ENCODE measurements at places on chromosomes 7 and 10. TPM values are rescaled to one million over a fixed set of nuclear protein-coding genes. Genes with fewer than 3 reads are reported as not detected.

VAX1 gene
- total RNA-seq = 0.23 TPM

ACSM6 gene
- total RNA-seq = not detected

SLC18A2 gene
- 0.05 TPM for total RNA-seq

VTI1A gene
- total RNA-seq = 34.2 TPM

PNLIPRP1 gene
- not detected for total RNA-seq

ZNF777 gene
- 20.8 TPM for total RNA-seq

AS3MT gene
- total RNA-seq = 10.4 TPM

- peaks cover 67% of the 10 kb centered on the region for H3K4me1 ChIP-seq
- peak overlapping the region; percentile 12 for H3K27ac ChIP-seq
- H3K4me3 ChIP-seq = no peak overlapping the region
- H3K36me3 ChIP-seq = no peaks in the 10 kb centered on the region
- DNase-seq = no peak
Measured at GRCh38 chr10:103804871-103805270, 50.5 kb downstream of the SH3PXD2A start.

DNA sequence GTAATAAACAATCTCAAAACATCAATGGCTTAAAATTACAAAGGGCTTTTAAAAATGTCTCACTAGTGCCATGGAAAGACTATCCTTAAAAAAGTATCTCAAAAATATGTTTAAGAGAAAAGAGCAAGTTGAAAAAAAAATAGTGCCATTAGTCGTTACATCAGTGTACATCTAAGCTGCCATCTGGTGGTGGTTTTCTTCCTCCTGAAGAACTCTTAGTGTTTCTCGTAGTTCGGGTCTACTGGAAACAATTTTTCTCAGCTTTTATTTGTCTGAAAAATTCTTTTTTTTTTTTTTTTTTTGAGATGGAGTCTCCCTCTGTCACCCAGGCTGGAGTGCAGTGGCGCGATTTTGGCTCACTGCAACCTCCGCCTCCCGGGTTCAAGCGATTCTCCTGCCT is 5.9 kb upstream of the GARIN1A start:
- H3K4me1 ChIP-seq = peaks cover 6% of the 10 kb centered on the region
- H3K4me3 ChIP-seq = no peak overlapping the region
- H3K27me3 ChIP-seq = no peaks in the 10 kb centered on the region
- no peak for DNase-seq

GRCh38 chr10:52621635-52622079 is 150.9 kb downstream of the MBL2 start:
- no peak overlapping the region for H3K27ac ChIP-seq
- no peak overlapping the region for H3K4me3 ChIP-seq
- no peak for DNase-seq
- H3K4me1 ChIP-seq = no peaks in the 10 kb centered on the region
- H3K36me3 ChIP-seq = no peaks in the 10 kb centered on the region

DNA sequence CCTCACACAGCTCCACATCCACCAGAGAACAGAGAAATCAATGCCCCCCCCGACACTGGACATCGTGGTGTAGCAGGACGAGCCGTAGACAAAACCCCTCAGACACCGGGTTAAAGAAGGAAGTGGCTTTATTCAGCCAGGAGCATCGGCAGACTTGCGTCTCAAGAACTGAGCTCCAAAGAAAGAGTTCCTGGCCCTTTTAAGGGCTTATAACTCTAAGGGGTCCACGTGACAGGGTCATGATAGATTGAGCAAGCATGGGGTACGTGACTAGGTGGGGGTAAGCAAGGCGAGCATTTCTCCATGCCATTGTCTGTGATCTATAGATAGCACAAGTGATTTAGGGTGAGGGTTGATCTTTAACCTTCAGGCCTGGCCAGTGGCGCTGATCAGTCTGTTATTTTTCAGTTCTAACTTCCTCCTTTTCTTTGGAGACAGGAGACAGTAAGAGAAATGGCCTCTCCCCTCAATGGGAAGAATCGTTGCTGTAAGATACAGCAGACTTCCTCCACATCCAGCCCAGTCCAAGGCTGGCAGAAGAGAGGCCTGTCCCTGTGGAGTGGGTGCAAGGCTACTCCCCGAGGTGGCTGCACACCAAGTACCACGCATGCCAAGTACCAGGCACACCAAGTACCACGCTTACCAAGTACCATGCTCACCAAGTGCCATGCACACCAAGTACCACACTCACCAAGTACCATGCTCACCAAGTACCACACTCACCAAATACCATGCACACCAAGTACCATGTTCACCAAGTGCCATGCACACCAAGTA is 19.5 kb upstream of the PPP2R2D start:
- no peak for DNase-seq
- no peak overlapping the region for H3K4me3 ChIP-seq

GRCh38 chr10:89173075-89173474 is 34.0 kb downstream of the CH25H start:
- no peaks in the 10 kb centered on the region for H3K27me3 ChIP-seq
- peaks cover 15% of the 10 kb centered on the region for H3K4me1 ChIP-seq
- H3K4me3 ChIP-seq = no peak overlapping the region

DNA sequence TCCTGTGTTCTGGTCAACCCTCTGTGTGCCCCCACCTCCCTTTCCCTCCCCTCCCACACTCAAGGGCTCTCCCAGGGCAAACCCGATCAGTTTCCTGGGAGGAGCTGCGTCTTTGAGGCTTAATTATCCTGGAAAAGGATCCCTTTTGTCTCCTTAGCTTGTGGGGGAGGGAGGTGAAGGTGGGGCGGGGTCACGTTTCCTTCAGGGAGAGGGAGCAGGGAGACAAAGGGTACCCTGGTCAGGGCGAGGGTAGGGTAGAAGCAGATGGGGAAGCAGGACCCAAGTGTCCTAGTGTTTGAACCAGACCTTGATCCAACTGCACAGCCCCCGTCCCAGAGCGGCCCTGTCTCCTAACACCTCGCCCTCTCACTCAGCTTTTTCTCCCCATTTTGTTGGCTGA is 90.1 kb downstream of the HIF1AN start:
- no peak overlapping the region for H3K4me3 ChIP-seq
- H3K27ac ChIP-seq = peak overlapping the region; percentile 14
- peaks cover 42% of the 10 kb centered on the region for H3K27me3 ChIP-seq
- no peaks in the 10 kb centered on the region for H3K36me3 ChIP-seq
- no peak for DNase-seq

- peaks cover 12% of the 10 kb centered on the region for H3K4me1 ChIP-seq
- no peak overlapping the region for H3K4me3 ChIP-seq
- no peak overlapping the region for H3K27ac ChIP-seq
- H3K27me3 ChIP-seq = no peaks in the 10 kb centered on the region
Measured at GRCh38 chr10:107098326-107098725, 66.2 kb downstream of the SORCS1 start.

- H3K4me3 ChIP-seq = no peak overlapping the region
- no peaks in the 10 kb centered on the region for H3K36me3 ChIP-seq
- peaks cover 4% of the 10 kb centered on the region for H3K27me3 ChIP-seq
- no peak overlapping the region for H3K27ac ChIP-seq
Measured at GRCh38 chr7:119197172-119197876, 972.8 kb downstream of the ANKRD7 start.

DNA sequence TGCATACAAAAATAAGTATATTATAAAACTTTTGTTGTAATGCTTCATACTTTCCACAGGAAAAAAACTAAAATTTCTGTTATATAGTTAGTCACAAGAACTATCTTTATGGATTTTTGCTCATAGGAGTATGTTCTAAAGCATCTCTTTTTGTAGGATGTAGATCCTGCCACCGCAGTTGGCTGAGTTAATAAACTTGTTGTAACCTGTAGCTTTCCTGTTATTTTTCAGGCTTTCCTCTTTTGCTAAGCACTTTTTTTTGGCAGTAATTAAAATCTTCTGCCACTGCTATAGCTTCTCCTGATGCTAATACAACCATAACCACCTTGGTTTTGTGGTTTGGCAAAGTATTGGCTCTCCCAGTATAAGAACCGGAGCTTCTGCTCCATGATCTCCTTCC is 60.3 kb downstream of the WNT2 start:
- DNase-seq = no peak
- H3K27ac ChIP-seq = no peak overlapping the region
- no peaks in the 10 kb centered on the region for H3K36me3 ChIP-seq
- H3K27me3 ChIP-seq = peaks cover 7% of the 10 kb centered on the region
- no peak overlapping the region for H3K4me3 ChIP-seq

DNA sequence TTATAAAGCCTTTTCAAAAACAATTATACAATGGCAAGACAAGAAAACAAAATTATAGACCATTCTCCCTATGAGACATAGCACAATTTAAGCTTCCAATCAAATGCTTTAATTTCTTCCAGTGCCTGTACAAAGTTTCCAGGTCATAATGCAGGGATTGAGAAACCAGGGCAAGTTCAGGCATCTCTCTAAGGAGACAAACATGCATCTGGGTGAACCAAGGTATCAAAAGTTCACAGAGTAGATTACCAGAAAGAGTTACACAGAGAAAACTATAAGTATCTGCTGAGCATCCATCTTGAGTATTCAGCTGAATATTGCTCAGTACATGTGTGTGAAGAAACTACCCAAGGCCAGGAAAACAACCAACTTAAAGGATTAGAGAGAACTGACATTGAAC is 89.1 kb downstream of the COL28A1 start:
- no peaks in the 10 kb centered on the region for H3K4me1 ChIP-seq
- no peaks in the 10 kb centered on the region for H3K27me3 ChIP-seq
- H3K36me3 ChIP-seq = peaks cover 16% of the 10 kb centered on the region
- no peak for DNase-seq

DNA sequence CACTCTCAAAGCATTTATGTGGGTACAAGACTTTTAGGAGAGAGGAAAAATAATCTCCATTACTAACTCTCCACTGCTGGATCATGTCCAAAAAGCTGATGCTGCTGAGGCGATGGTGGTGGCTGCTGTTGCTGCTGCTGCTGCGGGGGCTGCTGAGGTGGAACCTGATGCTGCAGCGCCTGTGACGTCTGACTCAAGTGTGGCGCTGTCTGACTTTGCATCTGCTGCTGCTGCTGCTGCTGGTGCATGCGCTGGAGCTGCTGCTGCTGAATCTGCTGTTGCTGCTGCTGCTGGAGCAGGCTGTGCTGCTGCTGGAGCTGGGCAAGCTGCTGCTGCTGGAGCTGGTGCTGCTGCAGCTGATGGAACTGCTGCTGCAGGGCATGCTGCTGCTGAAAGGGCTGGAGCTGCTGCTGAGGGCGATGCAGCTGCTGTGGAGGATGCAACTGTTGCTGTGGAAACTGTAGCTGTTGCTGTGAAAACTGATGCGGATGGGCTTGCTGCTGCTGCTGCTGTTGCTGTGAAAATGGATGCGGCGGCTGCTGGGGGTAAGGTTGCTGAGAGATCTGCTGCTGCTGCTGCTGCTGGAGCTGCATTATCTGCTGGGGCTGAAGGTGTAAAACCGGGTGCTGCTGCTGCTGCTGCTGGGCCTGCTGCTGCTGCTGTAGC is 34.5 kb downstream of the PAXIP1 start:
- no peak overlapping the region for H3K4me3 ChIP-seq
- no peak overlapping the region for H3K27ac ChIP-seq
- no peaks in the 10 kb centered on the region for H3K4me1 ChIP-seq

DNA sequence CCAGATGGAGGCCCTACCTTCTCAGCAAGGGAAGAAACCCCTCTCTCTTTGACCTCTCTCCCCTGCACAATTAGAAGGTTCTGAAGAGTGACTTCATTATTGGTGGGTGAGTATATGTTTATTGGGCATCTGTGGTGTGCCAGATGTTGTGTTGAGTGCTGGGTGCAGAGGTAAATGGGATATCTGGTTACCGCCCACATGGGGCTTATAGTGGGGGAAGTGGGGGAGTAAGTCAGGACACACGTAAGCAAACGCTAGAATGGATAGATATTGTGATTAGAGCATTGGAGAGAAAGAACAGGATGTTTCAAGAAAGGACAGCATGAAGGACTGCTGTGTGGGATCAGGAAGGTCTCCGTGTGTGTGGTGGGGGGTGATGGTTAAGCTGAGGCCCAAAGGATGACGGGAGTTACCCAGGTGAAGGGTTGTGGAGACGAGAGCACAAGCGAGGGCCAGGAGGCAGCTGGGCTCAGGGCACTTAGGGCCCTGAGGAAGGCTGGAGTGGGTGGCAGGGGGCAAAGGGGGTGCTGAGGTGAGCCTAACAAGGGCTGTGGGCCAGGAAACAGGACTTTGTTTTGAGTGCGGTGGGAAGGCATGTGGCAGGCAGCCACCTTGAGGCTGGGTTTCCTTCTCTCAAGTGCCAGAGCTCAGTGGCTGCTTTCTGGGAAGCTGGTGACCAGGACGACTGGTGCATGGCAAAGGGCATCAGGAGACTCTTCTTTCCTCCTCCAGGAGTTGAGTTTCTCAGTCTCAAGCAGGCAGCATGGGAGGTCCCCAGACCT is 299.9 kb downstream of the RPS24 start:
- no peak for DNase-seq
- peaks cover 4% of the 10 kb centered on the region for H3K36me3 ChIP-seq
- no peak overlapping the region for H3K4me3 ChIP-seq
- H3K4me1 ChIP-seq = peaks cover 46% of the 10 kb centered on the region
- no peak overlapping the region for H3K27ac ChIP-seq
- H3K27me3 ChIP-seq = no peaks in the 10 kb centered on the region

DNA sequence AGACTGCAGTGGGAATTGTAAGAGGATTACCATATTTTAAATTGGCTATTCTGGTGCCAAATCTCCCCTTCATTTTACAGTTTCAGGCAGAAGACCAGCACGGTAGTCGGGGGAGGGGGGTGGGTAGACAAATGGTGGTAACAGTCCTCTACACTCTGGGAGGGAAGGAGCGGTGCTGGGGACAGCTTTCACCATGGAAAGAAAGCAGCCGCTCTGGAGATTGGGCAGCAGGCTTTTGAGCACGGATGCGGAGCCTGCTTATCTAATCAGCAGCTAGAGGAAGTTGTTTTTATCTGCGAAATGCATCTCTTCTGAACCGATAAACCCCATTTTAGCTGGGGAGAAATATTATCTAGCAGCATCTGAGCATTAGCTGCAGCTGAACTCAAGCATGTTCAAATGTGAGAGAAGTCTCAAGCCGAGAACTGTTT is 28.7 kb downstream of the IKZF1 start:
- H3K4me1 ChIP-seq = peaks cover 18% of the 10 kb centered on the region
- no peak overlapping the region for H3K4me3 ChIP-seq
- no peaks in the 10 kb centered on the region for H3K36me3 ChIP-seq
- no peak for DNase-seq
- no peaks in the 10 kb centered on the region for H3K27me3 ChIP-seq

DNA sequence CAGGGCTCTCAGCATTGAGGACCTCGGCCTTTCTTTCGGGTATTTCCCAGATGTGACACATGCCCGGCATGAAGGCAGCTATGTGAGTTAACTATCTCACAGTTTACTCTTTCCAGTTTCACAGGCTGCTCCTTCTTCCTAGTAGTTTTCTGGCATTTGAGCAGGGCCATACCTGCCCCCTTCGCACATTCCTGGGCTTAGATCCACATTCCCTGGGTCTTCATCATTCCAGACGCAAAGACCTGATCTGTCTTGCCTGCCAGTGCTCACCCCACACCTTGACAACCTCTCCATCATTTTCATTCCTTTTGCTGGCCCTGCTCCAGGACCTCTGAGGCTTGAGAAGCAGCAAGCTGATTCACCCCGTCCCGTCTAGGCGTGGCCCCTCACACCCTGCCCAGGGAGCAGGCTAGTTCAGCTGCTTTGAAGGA is 227.5 kb downstream of the WDR11 start:
- H3K4me1 ChIP-seq = peaks cover 3% of the 10 kb centered on the region
- no peak overlapping the region for H3K27ac ChIP-seq
- no peaks in the 10 kb centered on the region for H3K27me3 ChIP-seq
- no peaks in the 10 kb centered on the region for H3K36me3 ChIP-seq
